CD4-positive, alpha-beta T cell treated with Interleukin-15 for 4 hours (primary cell): ENCODE measurements at places on chromosomes 1 and 21.

GRCh38 chr1:172588296-172589291 lies 55.6 kb downstream of the SUCO start:
- no peak for DNase-seq

DNA sequence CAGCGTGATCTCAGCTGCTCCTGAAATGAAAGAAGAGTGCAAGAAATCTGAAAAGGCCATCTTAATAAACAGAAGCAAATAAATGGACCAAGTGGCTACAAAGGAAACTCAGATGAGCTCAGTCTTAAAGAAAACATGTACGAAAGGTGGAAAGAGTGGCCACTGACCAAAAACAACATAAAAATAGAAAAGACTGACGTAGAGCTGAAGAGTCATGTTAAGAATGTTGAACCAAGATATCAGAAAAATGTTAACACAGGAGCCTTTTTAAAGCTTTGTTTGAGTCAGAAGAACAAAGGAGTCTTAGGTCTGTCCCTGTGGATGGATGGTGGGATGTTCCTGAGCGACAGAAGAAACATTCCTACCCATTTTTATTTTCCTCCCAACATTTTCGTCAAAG lies 30.8 kb upstream of the ZNF648 start:
- DNase-seq, result no peak

DNA sequence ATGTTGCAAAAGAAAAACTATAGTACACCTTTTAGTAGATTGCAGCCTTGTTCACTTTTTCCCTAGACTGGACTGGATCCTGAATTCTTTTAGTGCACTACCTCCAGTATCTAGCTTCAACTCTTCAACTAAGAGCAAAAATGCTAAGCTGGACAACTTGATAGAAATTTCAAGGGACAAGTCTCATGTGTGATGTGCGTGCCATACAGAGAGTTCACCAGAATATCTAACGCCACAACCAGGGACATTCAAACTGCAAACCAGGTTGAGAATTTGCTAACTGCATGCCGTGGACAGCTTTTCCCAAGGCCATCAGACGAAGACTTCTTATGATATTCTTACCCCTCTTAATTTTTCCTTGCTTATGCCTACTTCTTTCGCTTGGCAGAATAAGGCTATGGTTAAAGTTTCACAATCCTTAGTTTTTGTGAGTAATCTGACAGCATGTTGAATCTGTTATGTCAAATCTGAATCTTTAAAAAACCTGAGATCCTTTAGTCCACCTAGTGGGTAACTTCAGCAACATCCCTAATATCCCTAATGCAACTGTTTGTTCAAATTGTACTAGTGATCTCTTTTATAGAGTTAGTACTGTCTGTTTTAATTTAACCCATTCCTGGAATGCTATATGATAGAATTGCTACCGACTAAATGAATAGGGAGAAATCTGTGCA lies 66.4 kb downstream of the DDAH1 start:
- DNase-seq, result no peak

GRCh38 chr1:17582124-17582774 lies 42.8 kb downstream of the ARHGEF10L start:
- no peak for DNase-seq

DNA sequence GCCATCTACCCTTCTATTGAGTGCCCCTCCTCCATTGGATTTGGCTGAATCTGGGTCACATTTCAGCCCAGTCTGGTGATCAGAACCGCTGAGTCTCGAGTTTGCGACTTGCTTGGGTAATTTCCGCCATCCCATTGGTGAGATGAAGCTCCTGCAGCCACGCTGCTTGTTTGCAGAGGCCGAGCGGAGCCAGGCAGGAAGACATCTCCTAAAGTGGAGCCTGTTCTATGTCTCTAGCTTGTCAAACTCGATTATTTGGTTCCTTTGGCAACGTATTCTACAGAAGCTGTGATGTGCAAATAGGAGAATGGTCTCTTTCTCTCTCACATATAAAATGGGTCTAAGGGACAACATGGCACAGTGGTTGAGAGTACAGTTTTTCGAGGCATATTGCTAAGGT lies 206.8 kb upstream of the PLXNA2 start:
- DNase-seq, result no peak

GRCh38 chr1:41418857-41419583 lies 57.8 kb downstream of the FOXO6 start:
- no peak for DNase-seq

DNA sequence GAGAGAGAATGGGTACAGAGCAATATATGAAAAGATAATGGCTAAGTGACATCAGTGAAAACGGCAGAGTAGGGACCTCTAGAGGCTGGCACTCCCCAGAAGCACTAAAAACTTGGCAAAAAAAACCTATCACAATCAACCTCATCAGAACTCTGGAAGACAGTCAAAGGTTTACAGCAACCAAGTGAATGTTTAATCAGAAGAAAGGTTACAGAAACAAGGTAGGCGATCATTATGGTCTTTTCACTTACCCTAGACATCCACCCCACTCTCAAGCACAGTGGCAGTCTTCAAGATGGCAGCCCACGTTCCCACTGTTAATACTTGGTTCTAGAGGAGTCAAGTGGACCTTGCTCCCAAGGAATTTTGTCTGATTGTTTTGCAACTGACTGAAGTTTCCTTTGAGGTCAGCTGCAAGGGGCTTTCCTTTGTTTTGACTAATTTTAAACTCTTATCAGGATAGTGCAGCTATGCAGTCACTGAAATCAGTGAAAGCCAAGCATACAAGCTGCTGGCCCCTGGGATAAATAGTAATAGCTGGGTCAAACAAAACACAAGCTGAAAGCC lies 7.2 kb downstream of the KIFAP3 start:
- no peak for DNase-seq

DNA sequence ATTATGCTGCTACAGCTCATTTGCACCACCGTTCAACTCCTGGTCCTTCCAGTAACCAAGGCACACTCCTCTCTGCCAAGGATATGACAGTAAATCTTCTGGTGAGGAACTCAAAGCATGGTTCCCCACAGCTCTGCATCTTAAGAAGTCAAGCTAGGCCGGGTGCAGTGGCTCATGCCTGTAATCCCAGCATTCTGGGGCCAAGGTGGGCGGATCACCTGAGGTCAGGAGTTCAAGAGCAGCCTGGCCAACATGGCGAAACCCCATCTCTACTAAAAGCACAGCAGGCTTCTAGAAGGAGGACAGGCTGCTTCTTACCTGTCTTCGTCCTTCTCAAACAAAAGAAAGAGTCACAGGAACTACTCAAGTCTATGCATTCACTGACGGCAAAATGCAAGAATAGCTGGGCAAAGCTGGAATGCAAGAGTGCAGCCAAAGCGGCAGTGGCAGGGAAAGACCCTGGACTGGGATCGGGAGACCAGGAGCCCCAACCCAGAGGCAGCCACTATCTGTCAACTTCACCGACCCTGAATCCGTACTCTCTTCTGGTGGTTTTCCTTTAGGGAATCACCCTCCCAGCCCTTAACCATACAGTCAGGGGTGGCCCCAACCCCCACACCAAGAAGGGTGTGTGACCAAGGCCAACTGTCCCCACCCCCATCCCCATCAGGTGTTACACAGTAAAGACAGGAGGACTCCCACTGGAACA lies 75.5 kb downstream of the NPHP4 start:
- DNase-seq, result no peak

GRCh38 chr1:17293681-17294425 lies 14.1 kb upstream of the PADI4 start:
- DNase-seq, result no peak

DNA sequence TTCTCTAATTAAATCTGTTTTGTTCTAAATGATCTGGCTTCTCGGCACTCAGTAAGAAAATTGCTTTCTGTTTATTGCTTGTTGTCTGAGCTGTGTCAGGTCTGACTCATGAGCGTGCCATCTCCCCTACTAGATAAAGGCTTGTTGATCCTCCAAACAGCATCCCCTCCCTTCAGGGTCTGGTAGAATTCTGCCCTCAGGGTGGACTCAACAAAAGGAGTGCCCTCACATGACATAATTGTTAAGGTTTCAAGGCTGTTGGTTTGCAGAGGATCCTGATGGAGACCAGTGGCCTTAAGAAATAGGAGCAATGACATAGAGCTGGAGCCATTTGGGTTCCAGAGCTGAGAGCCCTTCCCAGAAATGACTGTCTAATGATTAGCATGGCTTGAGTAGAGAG lies 36.0 kb upstream of the ATP2B4 start:
- DNase-seq, result no peak

GRCh38 chr1:24870551-24871195 lies 59.4 kb downstream of the RUNX3 start:
- DNase-seq, result no peak

DNA sequence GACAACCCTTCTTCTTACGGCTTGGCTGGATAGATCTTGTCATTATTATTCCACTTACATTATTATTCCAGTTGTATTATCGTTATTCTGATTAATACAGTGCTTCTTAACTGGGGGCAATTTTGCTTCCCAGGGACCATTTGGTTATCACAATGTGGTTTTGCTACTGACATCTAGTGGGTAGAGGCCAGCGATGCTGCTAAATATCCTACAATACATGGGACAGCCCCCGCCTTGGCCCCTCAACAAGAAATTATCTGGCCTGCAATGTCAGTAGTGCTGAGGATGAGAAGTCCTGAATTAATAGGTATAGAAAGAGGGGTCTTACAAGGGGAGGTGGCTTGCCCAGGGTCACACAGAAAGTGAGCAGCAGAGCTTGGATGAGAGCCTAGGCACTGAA lies 105.6 kb downstream of the PTPRU start:
- DNase-seq, result no peak

GRCh38 chr1:173249349-173249748 lies 42.2 kb upstream of the TNFSF4 start:
- DNase-seq, result no peak

DNA sequence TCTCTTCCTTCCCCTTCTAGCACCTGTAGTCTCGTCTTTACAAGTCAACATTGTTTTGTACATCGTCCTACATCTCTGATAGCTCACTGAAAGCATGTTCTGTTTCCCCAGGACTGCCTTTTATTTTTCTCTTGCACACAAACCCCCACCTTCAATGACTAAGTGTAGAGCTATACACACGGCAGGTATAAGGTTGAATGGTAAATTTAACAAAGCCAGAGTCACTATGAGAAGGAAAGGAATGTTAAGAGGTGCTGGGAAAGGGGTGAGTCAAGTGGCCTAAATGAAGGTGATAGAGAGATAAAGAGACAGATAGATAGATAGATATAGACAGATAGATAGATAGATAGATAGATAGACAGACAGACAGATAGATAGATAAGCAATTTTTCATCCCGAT lies 134.3 kb upstream of the ATP1B1 start:
- no peak for DNase-seq

DNA sequence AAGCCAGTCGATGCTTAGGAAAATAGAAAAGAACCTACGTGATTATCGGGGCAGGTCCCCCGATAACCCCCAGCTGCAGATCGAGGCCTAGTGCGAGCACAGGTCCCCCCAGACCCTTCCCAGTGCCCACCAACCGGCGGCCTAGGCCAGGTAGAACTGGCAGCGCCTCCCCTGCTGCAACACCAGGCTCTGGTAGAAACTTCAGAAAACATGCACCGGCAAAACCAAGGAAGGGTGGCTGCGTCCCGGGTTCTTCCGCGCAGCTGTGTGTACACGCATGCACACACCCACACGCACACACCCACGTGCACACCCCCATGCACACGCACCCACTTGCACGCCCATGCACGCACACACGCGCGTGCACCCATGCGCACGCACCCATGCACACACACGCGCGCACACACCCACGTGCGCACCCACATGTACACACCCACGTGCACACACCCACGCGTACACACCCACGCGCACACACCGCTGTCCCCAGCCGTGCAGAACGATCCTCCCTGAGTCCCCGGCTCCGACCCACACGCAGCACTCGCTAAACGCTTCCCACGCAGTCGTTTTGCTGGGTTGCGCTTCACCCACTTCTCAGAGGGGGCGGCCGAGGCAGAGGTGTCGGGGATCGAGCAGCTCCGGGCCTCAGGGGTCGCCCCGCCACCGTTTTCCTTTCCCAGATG lies 5.2 kb downstream of the TSPEAR start:
- no peak for DNase-seq

- no peak for DNase-seq
Measured at GRCh38 chr1:230100932-230101331, 33.9 kb downstream of the GALNT2 start.

- no peak for DNase-seq
Measured at GRCh38 chr1:7644961-7645750, 125.9 kb upstream of the VAMP3 start.

DNA sequence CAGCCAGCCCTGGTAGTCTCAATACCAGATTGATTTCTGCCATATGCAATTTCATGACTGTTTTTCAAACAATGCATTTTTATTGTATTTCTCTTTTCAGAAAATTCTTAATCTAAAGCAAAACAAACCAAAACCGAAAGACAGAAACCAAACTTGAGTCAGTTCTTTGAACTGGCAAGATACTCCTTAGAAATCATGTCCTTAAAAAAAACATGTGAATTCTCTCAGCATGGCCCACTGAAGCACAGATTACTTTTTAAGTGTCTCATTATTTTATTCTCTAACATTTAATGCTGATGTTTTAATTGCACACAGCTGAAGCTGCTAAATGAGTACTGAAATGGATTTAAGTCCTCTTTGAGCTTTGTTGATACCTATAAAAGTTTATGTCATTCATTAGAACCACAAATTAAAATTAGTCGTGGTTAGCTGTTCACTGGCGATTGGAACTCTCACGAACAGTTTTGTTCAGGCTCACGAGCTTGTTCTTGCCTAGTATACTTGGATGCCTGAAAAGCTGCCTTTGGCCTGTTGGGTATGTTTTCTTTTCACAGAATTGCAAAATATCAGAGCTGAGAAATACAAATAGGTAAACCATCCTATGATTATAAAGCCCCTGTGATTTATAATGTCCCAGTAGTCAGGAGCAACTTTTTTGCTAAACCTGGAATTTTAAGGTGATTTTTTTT lies 87.5 kb downstream of the CAMTA1 start:
- DNase-seq, result no peak

DNA sequence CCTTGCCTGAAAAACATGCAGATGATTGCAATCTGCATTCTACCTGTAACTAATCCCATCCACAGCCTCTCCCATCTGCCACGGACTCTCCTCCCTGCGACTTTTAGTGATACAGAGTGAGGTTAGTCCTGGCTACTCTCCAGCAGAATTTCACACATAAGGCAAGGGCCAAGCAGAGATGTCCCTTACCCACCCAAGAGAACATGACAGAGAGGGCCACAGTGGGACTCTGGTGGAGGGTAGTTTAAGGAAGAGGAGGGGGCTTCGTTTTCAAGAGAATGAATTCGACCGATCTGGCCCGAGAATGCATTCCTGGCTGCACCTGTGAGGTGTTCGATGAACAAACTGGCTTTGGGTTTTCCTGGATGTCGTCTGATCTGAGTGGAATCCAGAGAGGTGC lies 87.5 kb upstream of the SIM2 start:
- DNase-seq, result no peak

DNA sequence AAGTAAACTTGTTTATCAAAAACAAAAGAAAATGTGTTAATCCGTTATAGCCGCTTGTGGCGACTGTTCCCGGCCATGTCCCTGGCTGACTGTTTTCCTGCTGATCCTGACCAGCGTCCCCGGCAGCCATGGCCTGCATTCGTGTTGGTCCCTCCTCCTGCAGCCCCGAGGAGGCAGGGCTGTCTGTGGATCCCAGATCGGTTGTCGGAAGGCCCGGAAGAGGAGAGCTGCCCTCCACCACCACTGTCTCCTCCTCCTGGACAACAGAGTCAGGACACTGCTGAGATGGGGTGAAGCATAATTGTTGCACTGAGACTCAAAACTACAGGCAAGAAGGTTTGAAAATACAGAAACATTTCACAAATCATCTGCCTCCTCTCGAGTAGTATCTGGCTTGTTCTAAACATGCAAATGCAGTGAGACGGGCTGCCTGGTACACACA lies 3.6 kb upstream of the MXRA8 start:
- DNase-seq, result no peak
